ENCODE measurements at places on chromosomes 11 and 22. TPM values are rescaled to one million over a fixed set of nuclear protein-coding genes. Genes with fewer than 3 reads are reported as not detected.

Gene DDX25
- total RNA-seq = under 0.01 TPM

Gene SEZ6L
- total RNA-seq = not detected

Gene GRAP2
- total RNA-seq = 0.06 TPM

Gene TPBGL
- total RNA-seq = under 0.01 TPM

Gene FAM83F
- not detected for total RNA-seq

Gene ART1
- not detected for total RNA-seq

Gene RANBP1
- 192 TPM for total RNA-seq

Gene CPT1B
- 6.8 TPM for total RNA-seq

Gene LRRC74B
- not detected for total RNA-seq

Gene MS4A8
- total RNA-seq = not detected

Gene CCND1
- total RNA-seq = 954 TPM

Gene USH1C
- not detected for total RNA-seq

Gene SLC22A12
- not detected for total RNA-seq

Gene VSIG2
- 1.1 TPM for total RNA-seq

Gene ANO9
- total RNA-seq = 0.32 TPM

Gene PHETA2
- 28.8 TPM for total RNA-seq

Gene C11orf86
- not detected for total RNA-seq

Gene OR51I2
- total RNA-seq = not detected

Gene INS
- not detected for total RNA-seq

Gene KRTAP5-7
- 0.16 TPM for total RNA-seq

Gene MYO7A
- total RNA-seq = 3.7 TPM

Gene NPAS4
- total RNA-seq = not detected

Gene PLA2G6
- 8.3 TPM for total RNA-seq

Gene TUBA8
- 1.0 TPM for total RNA-seq

Gene APOA4
- total RNA-seq = not detected

Data from bladder microvascular endothelial cell (primary cell).